C1 segment of cervical spinal cord (tissue), 14 donors: ENCODE measurements at places on chromosomes 12 and 14.

DNA sequence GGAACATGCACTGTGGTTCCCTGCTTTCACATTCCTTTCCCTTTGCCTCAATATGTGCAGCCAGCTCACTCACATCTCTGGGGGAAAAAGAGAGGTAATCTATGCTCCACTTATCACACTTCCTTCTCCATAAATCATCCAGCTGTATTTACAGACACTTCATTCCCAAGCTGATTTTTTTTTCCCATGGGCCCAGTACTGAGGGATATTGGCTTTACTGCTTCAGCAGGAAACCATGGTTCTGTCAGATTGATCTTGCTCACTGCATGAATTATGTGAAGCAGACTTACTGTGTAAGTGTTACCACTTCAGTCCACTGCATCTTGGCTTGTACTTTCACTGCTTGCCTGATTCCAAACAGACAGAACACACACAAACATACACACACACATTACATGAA is 555.6 kb downstream of the CCER1 start:
- no peak for DNase-seq

- no peak for DNase-seq
These were observed 25.9 kb upstream of the DHRS2 start for GRCh38 chr14:23610090-23610814.

GRCh38 chr12:85983601-85984000 is 109.5 kb downstream of the NTS start:
- no peak for DNase-seq

- DNase-seq: no peak
These were observed 40.8 kb downstream of the CCDC88C start for GRCh38 chr14:91376547-91377477.

DNA sequence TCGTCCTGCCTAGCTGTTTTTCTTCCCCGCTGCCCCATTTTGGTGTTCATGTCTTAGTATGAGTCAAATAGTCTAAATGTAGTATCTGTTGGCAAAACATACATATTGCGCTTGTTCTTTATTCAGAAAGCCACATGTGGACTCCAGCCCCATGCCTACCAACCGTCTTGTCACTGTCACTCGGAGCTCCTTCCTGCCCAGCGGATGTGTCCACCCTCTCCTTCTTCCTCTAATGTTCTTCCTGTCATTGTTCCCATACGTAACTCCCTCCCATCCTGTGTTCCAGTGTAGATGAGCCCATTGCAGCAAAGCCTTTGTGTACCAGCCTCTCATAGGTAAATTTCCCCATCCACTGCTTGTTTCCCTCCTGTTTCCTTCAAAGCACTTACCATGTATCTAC is 120.5 kb downstream of the TMX1 start:
- no peak for DNase-seq

- no peak for DNase-seq
These were observed 24.8 kb downstream of the KCNA1 start for GRCh38 chr12:4934407-4935035.

DNA sequence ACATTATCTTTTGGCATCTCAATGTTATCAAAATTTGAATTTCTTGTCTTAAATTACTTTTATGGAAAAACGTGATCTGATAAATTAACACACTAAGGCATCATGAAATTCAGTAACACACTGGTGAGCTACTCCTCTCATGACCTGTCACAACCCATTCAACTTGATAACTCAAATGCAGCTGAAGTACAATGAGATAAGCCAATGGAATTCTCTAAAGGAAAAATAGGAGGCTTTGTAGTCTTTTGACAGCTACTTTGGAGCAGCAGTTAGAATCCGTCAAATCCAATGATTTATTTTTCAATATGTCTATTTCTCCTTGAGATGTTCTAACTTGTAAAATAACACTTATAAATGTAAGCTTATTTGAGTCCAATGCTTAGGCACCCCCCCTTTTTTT is 1029.4 kb downstream of the TRHDE start:
- DNase-seq: no peak

DNA sequence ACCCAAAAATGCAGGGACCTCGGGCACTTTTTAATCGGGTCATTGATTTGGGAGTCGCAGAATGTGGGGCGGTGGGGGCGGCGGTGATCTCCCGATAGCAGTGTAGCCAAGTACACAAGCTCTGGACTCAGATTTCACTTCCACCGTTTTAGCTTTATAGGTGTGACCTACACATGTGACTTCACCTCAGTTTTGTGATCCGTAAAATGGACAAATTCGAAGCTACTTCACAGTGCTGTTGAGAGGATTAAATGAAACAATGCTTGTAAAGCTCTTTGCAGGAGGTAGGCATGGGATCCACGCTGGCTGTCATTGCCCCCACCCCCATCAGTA is 478 bp downstream of the RITA1 start:
- no peak for DNase-seq

GRCh38 chr14:20855652-20856291 is 35.4 kb upstream of the RNASE3 start:
- peak; percentile 31 for DNase-seq

DNA sequence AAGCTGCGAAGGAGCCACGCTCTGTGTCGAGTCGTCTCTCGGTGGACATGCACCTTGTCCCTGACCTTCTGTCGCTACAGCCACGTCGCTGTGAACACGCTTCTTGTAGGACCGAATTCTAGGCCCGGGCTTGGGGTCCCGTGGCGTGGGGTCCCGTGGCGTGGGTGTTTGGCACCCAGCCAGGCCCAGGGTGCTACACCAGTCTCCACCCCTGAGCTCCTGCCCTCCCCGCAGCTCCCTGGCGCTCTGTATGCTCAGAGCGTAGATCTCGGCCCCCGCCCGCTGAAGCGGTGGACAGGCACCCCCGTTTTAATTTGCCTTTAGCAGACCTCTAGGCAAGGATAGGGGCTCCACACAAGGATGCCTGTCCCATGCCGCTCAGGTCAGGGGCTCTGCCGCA is 16.5 kb downstream of the MMP17 start:
- no peak for DNase-seq
